ENCODE measurements at places on chromosomes 12 and 14.
A peak's percentile ranks its signal among the peaks of the same experiment; 100 is the strongest.

GRCh38 chr12:22101749-22102243 is 55.8 kb downstream of the CMAS start:
- DNase-seq: no peak

DNA sequence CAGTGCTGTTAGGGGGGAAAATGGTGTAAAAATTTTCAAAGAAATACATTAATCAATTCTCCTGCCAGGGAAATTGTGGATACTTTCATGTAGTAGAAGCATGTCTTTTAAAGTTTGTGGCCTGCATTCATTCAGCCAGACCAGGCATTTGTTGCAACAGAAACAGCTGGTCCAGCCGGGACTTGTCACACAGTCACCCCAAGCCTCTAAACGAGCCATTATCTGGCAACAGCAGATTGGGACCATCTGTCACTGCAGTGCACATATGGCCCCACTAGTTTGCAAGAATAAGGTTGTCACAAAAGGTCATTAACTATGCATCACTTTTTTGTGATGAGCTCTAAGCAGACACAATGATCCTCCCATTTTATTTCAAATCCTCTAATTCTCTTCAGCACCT is 193.9 kb downstream of the PHLDA1 start:
- no peak for DNase-seq

DNA sequence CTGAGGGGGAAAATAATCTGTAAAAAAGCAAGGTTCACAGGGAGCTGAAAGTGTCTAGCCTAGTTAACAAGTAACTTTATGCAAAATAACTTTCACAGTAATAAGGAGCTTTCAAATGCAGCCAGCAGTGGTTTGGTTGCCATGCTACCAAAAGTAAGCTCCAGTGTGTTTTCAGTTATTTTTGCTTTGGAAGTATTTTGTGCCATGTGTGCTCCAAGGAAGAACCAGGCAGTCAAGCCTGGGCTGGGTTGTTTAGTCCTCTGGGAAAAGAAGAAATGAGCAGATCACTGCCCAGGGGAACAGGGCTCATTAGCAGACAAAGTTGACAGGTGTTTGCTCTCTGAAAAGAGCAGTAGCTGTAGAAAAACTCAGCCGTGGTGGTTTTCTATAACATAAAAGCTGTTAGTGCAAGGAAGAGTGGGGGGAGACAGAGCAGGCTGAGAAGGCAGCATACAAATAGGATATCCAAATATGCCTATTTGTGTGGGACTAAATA is 92.8 kb upstream of the TMTC2 start:
- no peak for DNase-seq

DNA sequence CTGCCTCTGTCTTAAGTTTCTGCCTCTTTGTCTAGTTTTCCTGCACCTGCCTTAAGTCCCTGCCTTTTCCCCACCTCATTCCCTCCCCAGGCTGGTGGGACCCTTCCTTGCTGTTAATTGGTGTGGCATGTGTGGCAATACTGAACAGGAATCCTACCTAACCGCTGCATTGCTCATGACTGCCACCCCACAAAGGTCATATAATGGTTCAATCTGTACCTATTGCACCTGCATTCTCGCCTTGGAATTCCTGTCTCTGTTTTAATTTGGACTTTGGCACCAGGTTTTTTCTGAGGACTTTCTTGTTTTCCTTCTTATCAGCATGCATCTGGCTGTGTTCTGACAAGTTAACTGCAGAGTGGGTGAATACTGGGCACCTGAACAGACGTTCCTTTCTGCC is 966.2 kb upstream of the TMEM132C start:
- DNase-seq: no peak

DNA sequence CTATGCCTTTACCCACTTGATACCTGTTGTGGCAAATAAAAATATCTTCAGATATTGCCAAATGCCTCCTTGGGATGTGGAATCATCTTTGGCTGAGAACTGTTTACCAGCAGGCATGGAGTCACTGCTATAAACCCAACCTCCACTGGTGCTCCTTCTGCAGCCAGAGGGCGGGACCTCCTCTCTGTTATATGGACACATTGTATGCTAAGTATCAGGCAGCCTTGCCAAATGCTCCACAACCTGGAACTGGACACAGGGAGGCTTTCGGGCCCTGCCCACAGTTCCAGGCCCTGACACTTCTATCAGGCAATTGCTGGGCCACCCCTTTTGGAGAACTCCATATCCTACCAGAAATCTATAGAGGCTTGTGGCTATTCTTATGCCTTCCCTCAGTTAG is 201.0 kb downstream of the TMX1 start:
- no peak for DNase-seq

DNA sequence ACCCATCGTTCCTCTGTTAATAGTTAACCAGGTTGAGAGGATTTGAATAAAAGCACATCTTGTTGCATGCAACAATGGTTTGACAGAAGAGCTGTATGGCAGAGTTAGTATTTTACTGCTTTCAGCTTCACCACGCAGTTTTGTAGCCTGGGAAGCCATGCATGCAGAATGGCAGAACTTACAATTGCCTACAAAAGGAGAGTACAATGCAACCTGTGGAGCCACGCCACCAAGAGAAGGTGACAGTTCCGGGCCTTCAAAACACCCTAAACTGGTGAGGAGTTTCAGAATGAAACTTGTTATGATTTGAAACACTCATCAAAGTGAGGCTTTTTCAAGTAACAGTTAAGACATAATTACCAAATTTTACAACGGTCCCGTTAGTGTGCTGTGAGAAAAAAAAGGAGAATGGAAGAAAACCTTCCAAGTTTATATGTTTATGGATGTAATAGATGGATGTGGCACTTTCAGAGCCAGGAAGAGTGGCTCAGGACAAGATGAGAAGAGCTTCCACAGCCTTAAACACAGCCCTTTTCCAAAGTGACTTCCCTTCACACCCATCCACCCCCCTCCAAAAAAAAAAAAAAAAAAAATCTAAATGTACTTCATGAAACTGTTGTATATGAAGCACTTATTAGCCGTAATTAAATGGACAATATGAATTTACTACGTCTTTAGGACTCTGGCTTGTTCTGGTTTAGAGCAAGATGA is 158.7 kb downstream of the EGLN3 start:
- no peak for DNase-seq

DNA sequence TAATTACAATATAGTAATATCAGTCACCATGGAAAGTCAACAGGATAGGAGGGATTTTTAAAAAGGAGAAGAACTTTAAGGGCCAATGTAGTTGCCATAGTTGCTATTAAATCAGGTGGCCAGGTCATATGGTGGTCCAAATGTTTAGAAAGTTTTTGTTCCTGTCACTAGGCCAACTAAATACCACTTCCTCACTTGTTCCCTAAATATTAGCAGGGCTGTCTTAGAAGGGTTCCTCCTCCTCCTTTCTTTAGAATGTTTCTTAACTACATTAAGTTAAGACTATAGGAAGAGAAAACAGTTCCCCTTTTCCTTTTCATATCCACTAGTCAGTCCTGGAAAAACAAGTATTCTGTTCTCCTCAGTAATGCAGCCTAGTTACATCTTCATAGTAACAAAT is 50.3 kb downstream of the MON2 start:
- no peak for DNase-seq

DNA sequence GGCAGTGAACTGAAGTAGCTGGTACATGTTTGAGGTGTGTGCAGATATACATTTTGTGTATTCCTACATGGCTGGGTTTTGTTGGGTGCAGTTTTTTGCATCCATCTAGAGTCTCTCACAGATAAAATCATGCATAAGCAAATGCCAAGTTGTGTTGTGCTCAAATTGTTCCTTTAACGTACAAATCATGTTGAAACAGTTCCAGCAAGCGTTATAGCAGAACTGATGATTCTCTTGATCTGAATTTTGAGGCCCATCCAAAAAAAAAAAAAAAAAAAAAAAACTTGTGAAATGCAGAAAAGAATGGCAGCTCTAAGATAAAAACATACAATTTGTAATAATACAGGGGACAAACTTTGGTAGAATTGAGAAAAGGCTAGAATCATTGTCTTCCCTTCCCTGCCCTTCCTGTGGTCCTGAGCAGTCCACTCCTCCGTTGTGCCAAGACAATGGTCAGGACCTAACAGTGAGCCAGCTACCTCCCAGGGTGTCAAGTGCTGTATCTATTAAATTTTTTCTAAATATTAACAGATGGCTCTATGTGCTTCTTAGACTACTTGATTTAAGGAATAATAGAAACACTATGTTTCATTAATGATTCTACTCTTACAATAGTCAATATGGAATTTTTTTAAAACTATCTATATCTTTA is 122.1 kb downstream of the PLEKHA5 start:
- no peak for DNase-seq

DNA sequence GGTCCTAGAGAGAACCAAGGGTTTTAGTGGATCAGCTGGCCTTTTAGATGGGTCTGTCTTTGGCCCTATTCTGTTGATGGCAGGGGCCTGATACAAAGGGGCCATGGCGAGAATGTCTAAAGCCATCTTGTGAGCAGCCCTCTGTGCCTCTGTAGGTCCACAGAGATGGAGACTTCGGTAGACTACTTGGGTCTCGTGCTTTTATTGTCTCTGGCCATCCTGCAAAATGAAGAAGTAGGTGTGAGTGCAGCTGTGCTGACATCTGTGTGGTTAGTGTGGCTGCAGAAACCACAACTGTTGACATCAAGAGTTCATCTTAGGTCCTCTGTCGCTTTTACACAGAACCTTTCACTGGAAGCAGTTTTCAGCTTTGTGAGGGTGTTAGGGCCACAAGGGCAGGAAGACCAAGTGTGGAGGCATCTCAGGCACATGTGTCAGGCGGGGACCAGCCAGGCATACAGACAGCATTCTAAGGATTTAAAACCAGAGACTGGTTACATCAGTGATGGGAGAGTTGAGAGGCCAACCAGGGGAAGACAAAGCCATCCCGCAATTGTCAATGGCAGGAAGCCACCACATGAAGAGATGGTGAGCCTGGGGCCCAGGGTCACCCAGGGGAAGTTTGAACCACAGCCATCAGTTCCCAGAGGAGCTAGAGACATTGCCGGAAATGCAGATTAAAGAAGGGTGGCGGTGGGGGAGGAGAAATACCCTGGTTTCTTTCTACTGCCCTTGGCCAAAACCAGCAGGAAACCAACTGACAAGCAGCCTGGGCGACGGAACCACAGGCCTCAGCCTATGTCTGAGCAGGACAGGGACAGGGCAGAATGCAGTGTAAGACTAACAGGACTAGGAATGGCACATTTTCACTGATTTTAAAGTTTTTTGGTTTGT is 13.0 kb upstream of the TPCN1 start:
- DNase-seq: peak; percentile 32

DNA sequence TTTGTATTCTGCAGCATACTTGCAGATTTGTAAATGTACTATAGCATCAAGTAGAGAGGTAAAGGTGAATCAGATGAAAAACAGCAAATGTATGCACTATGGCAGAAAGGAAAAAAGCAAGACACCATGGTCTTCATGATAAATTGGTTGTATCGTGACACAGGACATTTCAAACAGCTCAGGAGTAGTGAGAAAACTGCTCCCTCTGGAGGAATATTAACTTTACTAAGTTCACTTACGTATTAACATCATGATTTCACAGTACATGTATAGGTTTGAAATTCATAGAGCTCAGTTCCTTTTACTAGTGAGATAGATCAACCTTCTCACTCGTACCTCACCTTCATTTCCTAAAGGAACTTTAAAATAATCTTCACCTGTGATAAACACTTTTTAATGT is 6.5 kb downstream of the MBIP start:
- DNase-seq: no peak

- no peak for DNase-seq
Measured at GRCh38 chr12:81297601-81298000, 219.7 kb downstream of the ACSS3 start.

DNA sequence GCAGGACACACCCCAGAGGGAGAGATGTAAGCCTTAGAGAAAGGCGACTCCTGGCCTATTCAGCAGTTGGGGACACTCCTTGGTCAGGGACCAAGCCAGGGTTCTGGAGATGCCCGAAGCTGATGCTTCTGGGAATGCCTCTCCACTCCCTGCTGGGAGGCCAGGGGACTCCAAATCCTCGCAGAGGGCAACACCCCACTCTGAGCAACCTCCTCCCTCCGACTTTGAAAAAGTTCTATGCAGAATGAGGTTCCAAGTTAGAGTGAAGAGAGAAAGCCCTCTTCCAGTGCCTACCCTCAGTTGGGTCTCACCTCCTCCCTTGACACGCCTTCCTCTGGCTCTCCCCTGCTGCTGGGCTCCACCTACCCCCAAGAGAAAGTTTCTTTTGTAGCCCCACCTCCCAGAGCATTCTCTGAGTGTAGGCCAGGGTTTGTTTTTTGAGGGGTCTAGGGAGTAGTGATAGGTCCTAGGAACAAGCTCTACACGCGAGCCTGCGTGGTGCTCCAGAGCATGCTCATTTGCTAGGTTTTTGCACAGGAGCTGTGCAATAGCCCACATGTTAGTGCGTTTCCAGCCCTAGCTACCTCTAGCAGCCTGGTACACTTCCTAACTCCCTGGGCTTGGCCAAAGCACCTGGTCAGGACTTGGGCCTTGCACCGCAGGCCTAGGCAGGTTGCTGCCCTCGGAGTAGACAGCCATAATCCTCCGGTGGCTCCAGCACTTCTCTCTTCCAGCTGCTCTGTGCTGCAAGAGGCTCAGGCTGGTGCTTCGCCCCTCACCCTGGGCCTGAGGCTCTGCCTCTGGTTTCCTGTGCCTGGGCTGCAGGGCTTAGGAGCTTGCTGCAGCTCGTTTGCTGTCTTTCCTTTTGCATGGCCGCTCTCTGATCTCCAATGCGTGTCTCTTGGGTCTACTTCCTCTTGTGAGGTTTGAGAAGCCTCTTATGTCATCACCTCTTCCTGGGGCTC is 590 bp upstream of the CEBPE start:
- DNase-seq: peak; percentile 30

DNA sequence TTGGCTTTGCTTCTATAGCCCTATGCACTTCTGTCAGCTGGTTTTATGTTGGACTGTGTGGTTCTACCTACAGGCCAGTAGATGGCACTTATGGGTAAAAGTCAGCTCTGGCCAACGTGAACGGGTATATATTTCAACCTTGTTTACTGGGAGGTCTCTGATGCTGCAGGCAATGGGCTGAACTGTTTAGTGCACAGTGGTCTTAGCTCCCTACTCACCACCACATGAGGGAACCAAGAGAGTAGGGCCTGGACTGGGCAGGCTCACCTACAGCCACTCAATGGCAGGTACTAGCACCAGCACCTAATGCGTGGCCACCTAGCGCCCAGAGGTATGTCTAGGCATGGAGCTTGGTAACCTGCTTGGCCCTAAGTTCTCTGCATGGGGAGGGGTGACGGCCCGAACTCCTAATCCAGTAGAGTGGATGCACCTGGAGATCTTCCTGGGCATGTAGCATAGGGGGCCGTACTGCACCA is 481.8 kb downstream of the TMEM117 start:
- no peak for DNase-seq

- no peak for DNase-seq
Measured at GRCh38 chr12:65859519-65859918, 35.2 kb downstream of the HMGA2 start.

DNA sequence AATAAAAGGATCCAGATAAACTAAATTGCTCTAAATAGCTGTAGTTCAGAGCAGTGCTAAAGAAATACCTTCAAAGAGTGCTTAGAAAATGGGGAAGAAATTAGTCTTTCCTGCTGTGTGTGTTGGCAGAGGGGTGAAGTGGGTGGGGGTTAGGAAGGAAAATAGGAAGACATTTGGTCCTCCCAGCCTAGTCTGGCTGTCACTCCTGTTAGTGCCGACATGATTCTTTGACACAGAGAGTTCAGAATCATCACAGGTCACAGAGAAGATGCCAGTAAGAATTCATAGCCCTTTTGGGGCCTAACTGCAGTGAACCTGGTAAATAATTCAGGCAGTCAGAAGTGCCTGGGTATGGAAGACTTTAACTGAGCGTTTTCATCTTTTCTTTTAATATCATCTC is 74.8 kb downstream of the FLRT2 start:
- no peak for DNase-seq
